ENCODE measurements at places on chromosomes 4 and X.

GRCh38 chrX:117834076-117834475, 282.5 kb downstream of the KLHL13 start:
- H3K27me3 ChIP-seq = no peaks in the 10 kb centered on the region
- H3K4me1 ChIP-seq = no peaks in the 10 kb centered on the region
- no peaks in the 10 kb centered on the region for H3K36me3 ChIP-seq
- H3K27ac ChIP-seq = no peak overlapping the region
- no peak for DNase-seq

- H3K27me3 ChIP-seq = no peaks in the 10 kb centered on the region
- no peak overlapping the region for H3K4me3 ChIP-seq
- no peak for DNase-seq
- no peak overlapping the region for H3K27ac ChIP-seq
- H3K4me1 ChIP-seq = no peaks in the 10 kb centered on the region
Measured at GRCh38 chr4:147020456-147020855, 74.8 kb upstream of the TTC29 start.

DNA sequence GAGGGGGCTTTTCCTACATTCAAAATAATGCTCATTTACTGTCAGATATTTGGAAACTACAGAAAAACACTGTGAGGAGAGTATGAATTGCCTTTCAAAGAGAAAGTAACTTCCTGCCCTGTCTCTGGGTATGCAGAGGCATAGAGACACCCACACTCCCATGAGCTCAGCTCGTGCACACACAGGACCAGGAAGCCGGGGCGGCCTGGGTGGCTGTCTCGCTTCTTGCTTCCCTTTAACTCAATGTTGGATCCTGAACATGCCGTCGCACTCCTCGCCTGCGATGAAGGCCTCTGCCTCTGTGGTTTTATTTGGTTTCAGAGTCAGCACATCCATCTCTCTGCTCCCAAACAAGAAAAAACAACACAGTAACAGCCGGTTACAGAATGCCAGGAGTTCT, 40.1 kb upstream of the GPR78 start:
- no peak overlapping the region for H3K4me3 ChIP-seq
- H3K27me3 ChIP-seq = no peaks in the 10 kb centered on the region
- H3K4me1 ChIP-seq = peaks cover 9% of the 10 kb centered on the region
- DNase-seq = peak; percentile 42

DNA sequence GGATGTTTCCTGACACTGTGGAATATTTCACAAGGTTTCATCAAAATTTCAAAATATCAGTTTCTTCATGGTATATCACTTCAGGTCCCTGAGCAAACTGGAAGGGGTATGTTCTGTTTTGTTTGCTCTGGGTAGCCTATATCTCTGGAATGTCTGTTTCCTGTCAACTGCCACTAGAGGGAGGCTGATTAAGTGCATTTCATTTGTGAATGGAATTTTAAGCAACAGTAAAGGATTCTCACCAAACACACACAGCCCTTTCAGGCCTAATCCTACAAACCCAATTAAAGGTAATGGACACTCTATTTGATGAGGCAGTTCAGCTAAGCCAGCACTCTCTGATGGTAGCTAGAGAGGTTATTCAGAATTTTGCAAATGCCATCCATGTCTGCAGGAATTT, 307.1 kb downstream of the TEX13A start:
- H3K36me3 ChIP-seq = no peaks in the 10 kb centered on the region
- H3K27ac ChIP-seq = no peak overlapping the region
- peaks cover 7% of the 10 kb centered on the region for H3K4me1 ChIP-seq

- peaks cover 4% of the 10 kb centered on the region for H3K36me3 ChIP-seq
- H3K27me3 ChIP-seq = no peaks in the 10 kb centered on the region
- no peak for DNase-seq
- H3K27ac ChIP-seq = no peak overlapping the region
- no peak overlapping the region for H3K4me3 ChIP-seq
Measured at GRCh38 chr4:94635177-94635576, 122.6 kb upstream of the BMPR1B start.

DNA sequence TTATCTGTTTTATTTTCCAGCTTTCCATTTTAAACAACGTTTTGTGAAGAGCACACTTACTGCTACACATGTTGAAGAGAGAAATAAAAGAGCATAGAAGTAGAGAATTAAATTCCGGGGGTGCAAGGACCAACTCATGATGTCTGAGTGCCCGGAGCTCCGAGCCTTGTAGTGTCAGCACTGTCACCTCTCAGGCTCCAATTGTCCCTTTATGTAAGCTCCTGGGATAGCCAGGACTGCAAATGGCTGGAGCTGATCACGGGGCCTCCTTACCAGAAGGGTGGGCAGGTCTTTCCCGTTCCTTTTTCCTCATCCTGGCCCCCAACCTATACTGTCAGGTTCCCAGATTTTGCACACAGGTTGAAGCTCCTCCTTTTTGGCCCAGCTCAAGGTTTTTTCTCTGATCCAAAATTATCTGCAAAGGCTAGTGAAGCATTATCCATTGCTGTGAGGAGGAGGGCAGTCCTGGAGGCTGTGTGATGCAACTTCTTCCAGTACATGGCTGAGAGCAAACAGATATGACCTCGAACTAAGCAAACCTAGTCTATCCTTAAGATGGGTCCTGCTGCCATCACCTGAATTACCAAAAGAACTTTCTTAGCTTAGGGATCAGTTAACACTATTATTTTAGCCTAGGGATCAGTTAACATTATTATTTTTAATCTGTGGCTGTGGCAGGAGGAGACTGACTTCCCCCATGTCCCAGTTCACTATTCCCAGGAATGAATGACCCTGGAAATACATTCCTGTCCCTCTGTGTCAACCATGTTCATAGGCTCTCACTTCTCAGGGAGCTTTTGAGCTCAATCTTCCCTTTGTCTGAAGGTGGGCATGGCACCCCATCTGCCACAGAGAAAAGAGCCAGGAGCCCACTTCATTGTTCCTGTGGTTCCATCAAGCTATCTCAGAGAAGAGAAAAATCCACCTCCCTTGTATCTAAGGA, at the start of gene FGG:
Gene FGG, minus strand, starts transcription at position 185 of the 943 bp plus-strand sequence. Its CDS starts 47 bp downstream, at position 138.
- peaks cover 8% of the 10 kb centered on the region for H3K27me3 ChIP-seq
- no peak within 1 kb of the TSS for H3K27ac ChIP-seq
- peaks cover 7% of the 10 kb centered on the region for H3K4me1 ChIP-seq
- DNase-seq = no peak

- H3K4me3 ChIP-seq = no peak overlapping the region
- DNase-seq = peak; percentile 3
- peaks cover 2% of the 10 kb centered on the region for H3K27me3 ChIP-seq
- no peak overlapping the region for H3K27ac ChIP-seq
- H3K4me1 ChIP-seq = peaks cover 3% of the 10 kb centered on the region
Measured at GRCh38 chr4:95124906-95125504, 367.2 kb downstream of the BMPR1B start.

GRCh38 chrX:56572975-56573374, 9.5 kb downstream of the UBQLN2 start:
- DNase-seq = peak; percentile 29
- peaks cover 41% of the 10 kb centered on the region for H3K4me1 ChIP-seq
- H3K27me3 ChIP-seq = no peaks in the 10 kb centered on the region
- H3K27ac ChIP-seq = no peak overlapping the region
- H3K4me3 ChIP-seq = no peak overlapping the region

- no peaks in the 10 kb centered on the region for H3K4me1 ChIP-seq
- no peaks in the 10 kb centered on the region for H3K36me3 ChIP-seq
- no peak for DNase-seq
Measured at GRCh38 chr4:85697854-85698253, 222.9 kb downstream of the ARHGAP24 start.

DNA sequence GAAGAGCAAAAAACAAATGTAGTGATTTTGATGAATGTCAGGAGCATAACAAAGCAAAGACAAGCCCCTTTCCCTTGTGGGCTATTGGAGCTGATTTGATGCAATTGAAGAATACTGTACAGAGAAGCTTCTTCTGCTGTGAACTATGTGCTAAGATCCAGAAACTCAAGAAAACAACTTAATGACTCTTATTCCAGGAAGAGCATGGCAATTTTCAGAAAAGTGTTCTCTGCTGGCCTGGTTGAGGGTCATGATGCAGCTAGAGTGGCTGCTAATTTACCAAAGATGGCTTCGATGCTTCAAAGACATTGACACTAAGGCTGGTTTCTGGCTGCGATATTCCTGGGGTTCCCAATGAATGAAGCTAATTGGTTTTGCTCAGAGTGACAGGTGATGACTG, 45.8 kb downstream of the TNIP3 start:
- no peaks in the 10 kb centered on the region for H3K36me3 ChIP-seq
- peaks cover 31% of the 10 kb centered on the region for H3K4me1 ChIP-seq
- DNase-seq = no peak
- H3K27ac ChIP-seq = no peak overlapping the region
- no peaks in the 10 kb centered on the region for H3K27me3 ChIP-seq
- H3K4me3 ChIP-seq = no peak overlapping the region

DNA sequence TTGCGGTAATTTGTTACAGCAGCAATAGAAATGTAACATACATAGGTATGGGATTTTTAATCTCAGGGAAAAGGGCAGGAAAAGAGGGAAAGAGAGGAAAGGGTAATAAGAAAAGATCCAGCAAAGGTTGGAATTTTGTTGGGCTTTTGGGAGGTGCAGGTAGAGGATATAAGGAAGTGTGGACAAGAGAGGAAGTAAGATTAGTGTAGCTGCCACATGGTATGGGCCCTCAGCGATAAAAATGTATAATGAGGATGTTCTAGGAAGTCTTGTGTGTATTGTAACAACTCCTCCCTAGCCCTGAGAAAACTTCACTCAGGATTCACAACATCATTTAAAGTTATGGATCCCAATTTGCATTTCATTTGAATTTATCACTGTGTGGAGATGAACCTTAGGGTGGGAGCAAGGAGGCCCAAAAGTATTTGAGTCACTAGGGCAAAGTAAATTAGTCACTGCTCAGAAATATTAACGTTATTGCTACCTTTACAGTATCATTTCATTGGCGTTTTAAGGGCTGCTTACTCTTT, 2.8 kb upstream of the IL21 start:
- no peak overlapping the region for H3K27ac ChIP-seq
- DNase-seq = no peak
- H3K27me3 ChIP-seq = peaks cover 5% of the 10 kb centered on the region
- peaks cover 9% of the 10 kb centered on the region for H3K4me1 ChIP-seq
- H3K4me3 ChIP-seq = no peak overlapping the region

GRCh38 chr4:165515201-165515600, 136.4 kb downstream of the CPE start:
- no peaks in the 10 kb centered on the region for H3K4me1 ChIP-seq
- no peaks in the 10 kb centered on the region for H3K36me3 ChIP-seq
- no peak for DNase-seq
- no peak overlapping the region for H3K4me3 ChIP-seq
- no peaks in the 10 kb centered on the region for H3K27me3 ChIP-seq

DNA sequence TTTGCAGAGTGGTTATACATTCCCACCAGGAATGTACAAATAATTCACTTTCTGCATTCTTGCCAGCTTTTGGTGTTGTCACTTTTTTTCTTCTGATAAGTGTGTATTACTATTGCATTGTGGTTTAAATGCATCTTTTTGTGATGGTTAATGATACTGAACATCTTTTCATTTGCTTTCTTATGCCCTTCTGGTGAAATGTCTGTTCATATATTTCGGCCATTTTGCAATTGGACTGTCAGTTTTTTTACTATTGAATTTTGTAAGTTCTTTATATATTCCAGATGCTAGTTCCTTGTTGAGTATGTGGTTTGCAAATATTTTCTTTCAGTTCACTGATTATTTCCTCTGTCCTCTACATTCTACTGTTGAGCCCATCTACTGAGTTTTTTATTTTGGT, 19.4 kb upstream of the BMP2K start:
- no peaks in the 10 kb centered on the region for H3K27me3 ChIP-seq
- H3K36me3 ChIP-seq = no peaks in the 10 kb centered on the region
- no peak overlapping the region for H3K27ac ChIP-seq
- DNase-seq = no peak
- H3K4me3 ChIP-seq = no peak overlapping the region

DNA sequence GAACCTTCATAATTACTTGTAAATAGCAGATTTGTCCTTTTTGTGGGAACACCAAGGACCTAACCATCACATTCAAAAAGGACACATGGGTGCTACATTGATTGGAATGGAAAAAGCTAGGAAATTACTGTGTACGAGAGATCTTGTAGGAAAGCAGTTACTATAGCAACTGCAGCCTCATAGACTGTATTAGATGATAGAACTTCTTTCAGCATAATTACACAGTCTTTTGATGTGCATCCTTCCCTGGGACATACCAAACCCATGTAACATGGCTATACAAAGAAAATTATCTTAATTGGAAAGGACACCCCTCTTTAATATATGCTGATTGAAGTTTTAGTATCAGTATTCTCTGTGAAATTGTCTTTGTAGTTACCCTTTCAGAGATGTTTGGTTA, 130.7 kb upstream of the CTSO start:
- no peak for DNase-seq
- H3K36me3 ChIP-seq = no peaks in the 10 kb centered on the region
- no peak overlapping the region for H3K27ac ChIP-seq
- H3K4me1 ChIP-seq = no peaks in the 10 kb centered on the region

- no peak within 1 kb of the TSS for H3K27ac ChIP-seq
- DNase-seq = no peak
- no peaks in the 10 kb centered on the region for H3K36me3 ChIP-seq
- H3K4me3 ChIP-seq = no peak within 1 kb of the TSS
- peaks cover 1% of the 10 kb centered on the region for H3K27me3 ChIP-seq
Measured at GRCh38 chr4:105551965-105552746, at the start of gene ARHGEF38. Gene ARHGEF38 (plus strand): TSS chr4:105552620. CDS start chr4:105552766, 146 bp downstream.

- no peak for DNase-seq
- H3K27ac ChIP-seq = no peak overlapping the region
- peaks cover 21% of the 10 kb centered on the region for H3K36me3 ChIP-seq
- peaks cover 6% of the 10 kb centered on the region for H3K4me1 ChIP-seq
- no peaks in the 10 kb centered on the region for H3K27me3 ChIP-seq
- H3K4me3 ChIP-seq = no peak overlapping the region
Measured at GRCh38 chrX:136847874-136848273, 32.7 kb downstream of the RBMX start.

GRCh38 chr4:92035666-92036065, 268.1 kb upstream of the GRID2 start:
- no peaks in the 10 kb centered on the region for H3K27me3 ChIP-seq
- DNase-seq = no peak
- H3K4me1 ChIP-seq = no peaks in the 10 kb centered on the region
- no peak overlapping the region for H3K4me3 ChIP-seq
- H3K27ac ChIP-seq = no peak overlapping the region

GRCh38 chrX:859329-859728, 228.7 kb downstream of the SHOX start:
- no peaks in the 10 kb centered on the region for H3K27me3 ChIP-seq
- H3K4me3 ChIP-seq = no peak overlapping the region
- no peak for DNase-seq
- H3K4me1 ChIP-seq = no peaks in the 10 kb centered on the region
- H3K27ac ChIP-seq = no peak overlapping the region

GRCh38 chr4:177483271-177483670, 41.0 kb upstream of the AGA start:
- peaks cover 2% of the 10 kb centered on the region for H3K36me3 ChIP-seq
- H3K4me3 ChIP-seq = no peak overlapping the region
- DNase-seq = no peak
- H3K27ac ChIP-seq = no peak overlapping the region
- no peaks in the 10 kb centered on the region for H3K27me3 ChIP-seq

GRCh38 chr4:181637186-181638105, 605.8 kb upstream of the TENM3 start:
- no peaks in the 10 kb centered on the region for H3K36me3 ChIP-seq
- no peaks in the 10 kb centered on the region for H3K27me3 ChIP-seq
- H3K27ac ChIP-seq = no peak overlapping the region
- no peaks in the 10 kb centered on the region for H3K4me1 ChIP-seq
